ENCODE measurements at places on chromosomes 11 and 22.

DNA sequence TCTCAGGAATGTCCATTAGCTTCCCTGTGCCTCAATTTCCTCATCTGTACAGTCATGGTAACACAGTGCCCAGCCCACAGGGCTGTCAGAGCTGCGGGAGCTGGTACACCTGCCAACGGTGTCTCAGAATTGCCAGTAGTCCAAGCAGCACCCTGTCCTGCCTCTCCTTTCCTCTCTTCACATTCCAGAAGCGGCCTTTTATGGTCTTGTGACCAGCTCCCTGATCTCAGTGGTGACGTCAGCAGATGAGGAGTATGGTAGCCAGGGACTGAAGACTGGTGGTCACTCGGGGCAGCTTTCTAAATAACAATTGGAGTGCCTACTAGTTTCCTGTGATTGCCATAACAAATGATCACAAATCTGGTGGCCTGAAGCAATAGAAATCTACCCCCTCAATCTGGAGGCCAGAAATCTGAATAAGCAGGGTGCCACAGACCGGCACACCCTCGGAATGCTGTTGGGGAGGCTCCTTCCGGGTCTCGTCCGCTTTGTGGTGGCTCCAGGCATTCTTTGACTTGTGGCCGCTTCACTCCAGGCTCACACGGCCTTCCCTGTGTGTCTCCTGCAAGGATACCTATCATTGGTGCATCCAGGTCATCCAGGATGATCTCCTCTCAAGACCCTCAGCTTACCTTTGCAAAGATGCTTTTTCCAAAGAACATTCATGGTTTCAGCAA lies 2.1 kb downstream of the FADD start:
- no peak for DNase-seq

DNA sequence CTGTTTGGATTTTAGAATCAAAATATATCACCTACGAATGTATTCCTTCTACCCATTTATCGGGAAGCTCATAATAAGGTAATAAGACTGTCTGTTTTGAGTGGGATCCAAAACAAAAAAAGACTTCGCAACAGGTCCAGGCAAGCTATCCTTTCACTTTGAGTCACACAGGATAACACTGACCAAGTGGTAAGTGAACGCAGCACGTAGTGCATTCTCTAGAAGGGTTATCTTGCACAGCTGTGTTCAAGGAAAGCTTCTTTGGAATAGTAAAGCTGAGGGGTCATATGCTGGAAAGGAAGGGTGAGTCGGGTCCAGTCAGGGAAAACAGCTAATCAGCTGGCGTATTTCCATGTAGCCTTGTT lies 22.3 kb upstream of the NRGN start:
- no peak for DNase-seq

DNA sequence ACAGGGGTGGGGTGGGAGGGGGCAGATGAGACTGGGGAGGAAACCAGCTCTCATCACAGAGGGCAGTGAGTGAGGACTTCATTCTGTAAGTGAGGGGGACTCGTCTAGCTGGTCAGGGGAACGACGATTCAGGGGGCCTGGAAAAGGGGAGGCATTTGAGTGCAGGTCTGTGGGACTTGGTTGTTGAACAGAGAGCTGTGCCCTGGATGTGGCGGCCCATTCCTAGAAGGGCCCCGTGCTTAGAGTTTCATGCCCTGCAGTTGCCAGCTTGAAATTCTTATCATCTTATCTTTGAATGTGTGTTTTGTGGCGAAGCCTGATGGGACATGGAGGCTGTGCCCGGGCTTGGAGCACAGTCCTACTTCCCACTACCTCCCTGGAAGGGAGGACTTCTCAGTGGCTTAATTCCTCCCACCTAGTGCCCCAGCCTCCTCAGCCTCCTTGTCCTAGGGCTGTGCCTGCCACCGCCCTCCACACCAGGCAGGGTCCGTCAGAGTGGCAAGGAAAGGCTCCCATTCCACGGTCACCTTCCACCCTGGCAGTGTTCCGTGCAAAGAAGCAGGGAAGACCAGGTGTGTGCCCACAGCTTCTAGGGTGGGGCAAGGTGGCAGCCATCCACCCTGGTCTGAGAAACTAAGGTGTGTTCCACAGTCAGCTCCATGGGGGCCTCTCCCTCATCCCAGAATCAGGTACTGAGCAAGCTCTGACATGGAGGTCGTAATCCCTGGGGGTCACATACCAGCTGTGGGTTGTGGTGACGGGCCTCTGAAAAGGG lies 59.7 kb upstream of the LMO1 start:
- DNase-seq = no peak

GRCh38 chr11:34302046-34302921 lies 55.5 kb downstream of the ABTB2 start:
- no peak for DNase-seq

GRCh38 chr22:45254789-45255278 lies 14.1 kb upstream of the KIAA0930 start:
- no peak for DNase-seq

DNA sequence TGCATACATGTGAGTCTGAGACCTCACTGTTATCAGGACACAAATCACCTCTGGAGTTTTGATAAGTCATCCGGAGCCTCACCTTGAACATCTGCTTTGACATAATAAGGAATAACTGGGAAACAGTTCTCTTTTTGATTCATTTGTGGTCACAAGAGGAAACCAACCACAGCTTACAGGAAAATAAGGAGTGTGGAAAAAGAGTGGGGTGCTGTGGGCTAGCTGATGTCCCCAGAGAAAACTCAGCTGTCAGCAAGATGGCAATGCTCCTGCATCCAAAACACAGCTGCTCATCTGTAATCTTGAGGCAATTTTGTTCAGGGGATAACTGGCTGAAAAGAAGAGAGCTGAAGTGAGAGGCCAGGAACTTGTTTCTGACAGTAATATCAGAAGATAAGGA lies 416.4 kb upstream of the SYN3 start:
- DNase-seq = no peak

DNA sequence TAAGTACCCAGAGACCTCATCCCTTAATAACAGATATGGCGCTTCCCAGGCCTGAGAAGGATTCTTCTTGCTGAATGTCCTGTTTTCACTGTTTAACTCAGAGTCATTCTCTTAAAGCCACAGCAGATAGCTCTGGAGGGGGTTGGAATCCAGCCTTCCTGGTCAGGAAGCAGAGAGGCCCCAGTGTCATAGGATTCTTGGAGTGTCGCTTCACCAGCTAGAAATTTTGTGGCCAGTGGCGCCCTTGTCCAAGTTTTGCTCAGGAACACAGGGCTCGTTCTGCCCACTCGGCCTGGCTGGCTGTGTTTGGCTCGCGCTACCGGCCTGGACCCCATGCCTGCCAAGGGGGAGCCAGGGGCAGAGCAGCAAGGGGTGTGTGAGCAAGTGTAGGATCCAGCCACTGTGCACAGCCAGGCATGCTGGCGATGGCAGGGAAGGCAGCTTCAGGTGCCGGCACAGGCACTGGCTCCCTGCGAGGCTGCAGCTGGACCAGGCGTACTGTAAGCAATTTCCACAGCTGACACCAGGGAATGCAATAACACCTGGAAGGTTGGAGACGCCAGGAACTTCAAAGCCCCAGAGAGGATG lies 214.8 kb upstream of the SESN3 start:
- no peak for DNase-seq

GRCh38 chr11:20275987-20276965 lies 87.2 kb upstream of the HTATIP2 start:
- DNase-seq = no peak

DNA sequence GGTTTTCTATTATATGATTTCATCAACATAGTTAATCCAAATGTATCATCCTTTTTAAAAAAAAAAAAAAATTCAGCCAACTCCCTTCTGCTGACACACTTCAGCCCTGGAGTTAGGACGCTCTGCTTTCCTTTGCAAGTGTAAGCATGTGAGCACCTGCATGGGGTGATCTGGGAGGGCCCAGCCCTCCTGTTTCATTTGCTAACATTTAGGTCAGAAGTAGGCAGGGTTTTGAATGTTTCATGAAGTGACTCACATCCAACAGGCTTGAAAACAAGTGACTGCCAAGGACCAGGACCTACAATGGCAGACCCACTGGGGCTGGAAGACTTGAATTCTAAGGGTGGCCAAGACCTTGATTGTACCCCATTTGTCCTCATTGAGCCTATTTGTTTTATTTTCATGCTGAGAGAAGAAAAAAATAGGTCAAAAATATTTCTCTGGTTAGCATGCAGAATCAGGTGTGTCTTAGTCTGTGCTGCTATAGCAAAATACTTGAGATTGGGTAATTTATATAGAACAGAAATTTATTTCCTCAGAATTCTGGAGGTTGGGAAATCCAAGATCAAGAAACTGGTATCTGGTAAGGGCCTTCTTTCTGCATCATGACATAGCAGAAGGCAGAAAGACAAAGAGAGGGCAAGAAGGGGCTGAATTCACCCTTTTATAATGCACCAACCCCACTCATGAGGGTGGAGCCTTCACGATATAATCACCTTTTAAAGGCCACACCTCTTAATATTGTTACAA lies 137.6 kb downstream of the CD44 start:
- DNase-seq = no peak

DNA sequence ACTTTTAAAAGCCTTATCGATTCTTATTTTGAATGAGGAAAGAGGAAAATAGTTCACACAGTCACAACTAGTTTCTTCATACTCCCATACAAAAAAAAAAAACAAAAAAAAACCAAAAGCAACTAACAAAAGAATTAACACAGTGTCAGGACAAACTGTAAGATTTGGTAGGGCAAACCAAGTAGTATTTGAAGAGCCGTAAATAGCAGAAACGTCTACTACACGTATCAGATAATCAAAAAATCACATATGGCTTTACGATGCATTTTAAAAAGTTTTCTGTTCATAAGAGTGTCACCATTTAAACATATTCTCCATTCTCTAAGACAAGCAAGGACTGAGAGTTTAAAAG lies 2.3 kb downstream of the PICALM start:
- DNase-seq = no peak

DNA sequence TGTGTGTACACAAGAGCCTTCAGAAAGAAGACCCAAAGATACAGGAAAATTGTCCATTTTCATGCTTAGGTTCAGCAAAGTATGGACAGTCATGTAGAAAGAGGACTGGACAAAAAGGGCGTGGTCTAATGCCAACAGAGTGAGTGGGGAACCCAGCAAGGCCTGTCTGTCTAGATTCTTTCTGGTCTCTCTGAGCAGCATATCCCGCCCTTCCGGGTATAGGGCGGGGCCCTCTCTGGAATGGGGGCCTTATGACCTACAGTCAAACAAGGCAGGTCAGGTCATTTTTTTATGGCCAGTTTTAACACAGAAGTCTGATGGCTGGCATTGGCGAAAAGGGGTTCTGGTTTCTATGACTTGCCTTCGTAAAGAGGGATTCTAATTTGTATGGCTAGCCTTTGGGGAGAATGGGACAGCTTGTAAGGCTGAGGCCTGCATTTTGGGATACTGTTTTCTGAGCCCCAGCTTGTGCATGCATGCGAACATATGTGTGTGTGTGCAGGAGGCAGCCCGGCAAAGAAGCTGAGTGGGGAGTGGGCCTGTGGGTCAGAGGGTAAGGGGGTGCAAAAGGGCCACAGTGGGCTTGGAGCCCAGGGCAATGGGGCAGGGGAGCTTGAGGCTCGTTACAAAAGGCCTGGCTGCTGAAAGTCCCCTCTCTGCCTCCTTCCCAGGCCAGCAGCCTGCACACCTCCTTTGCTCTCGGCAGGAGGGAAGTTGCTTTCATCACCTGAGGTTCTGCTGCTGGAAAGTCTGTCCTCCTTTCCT lies 130.5 kb upstream of the B3GAT1 start:
- DNase-seq = no peak

GRCh38 chr11:68550485-68550817 lies 89.9 kb downstream of the PPP6R3 start:
- no peak for DNase-seq

DNA sequence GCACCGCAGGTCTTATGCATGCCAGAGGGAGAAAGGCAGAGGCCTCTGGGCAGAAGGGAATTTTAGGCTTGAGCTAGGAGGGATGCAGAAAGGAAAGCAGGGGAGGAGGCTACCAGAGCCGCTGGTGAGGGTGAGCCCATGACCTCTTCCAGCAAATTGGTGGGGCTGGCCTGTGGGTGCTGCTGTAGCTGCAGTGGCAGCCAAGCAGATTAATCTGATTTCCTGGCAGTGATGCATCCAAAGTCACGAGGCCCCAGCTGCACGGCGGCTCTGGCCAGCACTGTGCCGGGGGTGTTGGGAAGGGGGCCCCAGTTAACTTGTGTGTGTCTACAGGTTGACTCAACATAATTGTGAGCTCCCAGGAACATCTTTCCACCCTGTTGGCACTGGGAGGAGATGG lies 41.4 kb upstream of the B3GAT1 start:
- no peak for DNase-seq

- no peak for DNase-seq
These were observed 22.7 kb upstream of the ACER3 start for GRCh38 chr11:76837696-76838677.

GRCh38 chr22:35072925-35073324 lies 7.0 kb downstream of the ISX start:
- no peak for DNase-seq

DNA sequence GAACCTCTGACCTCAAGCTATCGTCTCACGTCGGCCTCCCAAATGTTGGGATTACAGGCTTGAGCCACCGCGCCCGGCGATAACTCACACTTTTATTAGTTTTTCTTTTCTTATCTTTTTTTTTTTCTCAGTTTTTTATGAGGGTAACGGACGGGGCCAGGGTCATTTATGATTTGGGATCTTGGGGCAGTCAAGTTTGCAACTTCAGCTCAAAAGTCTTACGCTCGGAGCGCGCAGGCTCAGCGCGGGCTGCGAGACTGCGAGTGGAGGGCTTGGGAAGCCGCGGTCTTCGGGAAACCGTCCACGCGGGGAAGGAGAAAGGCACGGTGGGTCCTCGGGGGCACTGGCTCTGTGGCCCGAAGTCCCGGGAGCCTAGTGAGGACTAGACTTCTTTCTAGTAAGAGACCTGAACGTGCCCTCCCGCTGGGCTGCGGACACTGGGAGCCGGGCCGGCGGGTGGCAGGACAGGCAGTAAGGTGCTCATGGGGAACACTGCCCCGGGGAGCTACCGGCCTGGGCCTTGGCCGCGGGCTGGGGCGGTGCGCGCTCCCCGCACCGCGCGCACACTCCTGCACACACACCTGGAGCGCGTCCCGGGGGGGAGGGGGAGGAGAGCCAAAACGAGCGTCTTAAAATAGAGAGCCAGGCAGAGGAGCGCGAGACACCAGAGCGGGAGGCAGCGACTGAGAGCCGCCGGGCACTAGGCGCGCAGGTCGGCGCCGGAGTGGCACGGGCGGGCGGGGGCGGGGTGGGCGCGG lies 476 bp upstream of the BARX2 start:
- DNase-seq = no peak

- no peak for DNase-seq
These were observed 16.6 kb downstream of the IL10RA start for GRCh38 chr11:118002541-118003423.

DNA sequence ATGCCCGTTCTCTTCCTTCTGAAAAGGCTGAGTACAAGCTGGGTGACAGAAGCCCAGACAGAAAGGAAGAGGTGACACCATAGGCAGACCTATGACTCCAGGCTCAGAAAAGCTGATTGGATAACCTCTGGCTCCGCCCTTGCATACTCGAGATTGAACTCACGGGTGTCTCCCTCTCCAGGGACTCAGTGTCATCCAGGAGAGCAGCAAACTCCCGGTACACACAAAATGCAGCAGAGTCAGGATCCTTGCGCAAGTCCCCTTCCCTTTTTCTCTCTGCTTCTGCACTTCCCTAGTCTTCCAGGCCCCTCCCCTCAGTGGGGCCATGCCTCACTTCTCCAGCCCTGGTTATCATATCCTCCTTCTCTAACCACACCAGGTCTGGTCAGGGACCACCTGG lies 9.8 kb downstream of the SCN4B start:
- no peak for DNase-seq

GRCh38 chr22:27331526-27332281 lies 469.9 kb downstream of the MN1 start:
- no peak for DNase-seq

GRCh38 chr11:70756756-70757155 lies 358.4 kb downstream of the CTTN start:
- no peak for DNase-seq

All from activated T-cell treated with anti-CD3 and anti-CD28 coated beads for 1 hour (primary cell).